ENCODE measurements at places on chromosomes 11 and 22. TPM values are rescaled to one million over a fixed set of nuclear protein-coding genes. Genes with fewer than 3 reads are reported as not detected.

DNA sequence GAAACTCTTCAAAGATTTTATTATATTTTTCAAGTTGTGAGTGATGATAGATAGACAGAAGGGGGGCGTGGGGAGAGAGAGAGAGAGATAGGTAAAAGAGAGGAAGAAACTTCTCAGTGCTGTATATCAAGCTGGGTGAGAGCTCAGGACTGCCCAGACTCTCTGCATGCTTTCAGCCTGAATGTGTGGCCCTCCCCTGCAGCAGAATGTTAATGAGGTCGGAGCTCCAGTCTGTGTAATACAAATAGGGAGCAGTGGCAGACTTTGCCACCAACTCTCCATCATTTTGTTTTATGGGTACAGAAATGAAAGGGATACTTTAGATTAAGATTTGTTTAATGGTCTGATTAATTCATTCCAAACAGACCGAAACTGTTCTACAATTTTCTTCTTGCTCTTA is 752.8 kb downstream of the OPCML start:
- no peak overlapping the region for H3K27ac ChIP-seq
- H3K4me1 ChIP-seq: peaks cover 12% of the 10 kb centered on the region
- no peak for DNase-seq
- no peaks in the 10 kb centered on the region for H3K36me3 ChIP-seq
- no peak overlapping the region for H3K4me3 ChIP-seq

DNA sequence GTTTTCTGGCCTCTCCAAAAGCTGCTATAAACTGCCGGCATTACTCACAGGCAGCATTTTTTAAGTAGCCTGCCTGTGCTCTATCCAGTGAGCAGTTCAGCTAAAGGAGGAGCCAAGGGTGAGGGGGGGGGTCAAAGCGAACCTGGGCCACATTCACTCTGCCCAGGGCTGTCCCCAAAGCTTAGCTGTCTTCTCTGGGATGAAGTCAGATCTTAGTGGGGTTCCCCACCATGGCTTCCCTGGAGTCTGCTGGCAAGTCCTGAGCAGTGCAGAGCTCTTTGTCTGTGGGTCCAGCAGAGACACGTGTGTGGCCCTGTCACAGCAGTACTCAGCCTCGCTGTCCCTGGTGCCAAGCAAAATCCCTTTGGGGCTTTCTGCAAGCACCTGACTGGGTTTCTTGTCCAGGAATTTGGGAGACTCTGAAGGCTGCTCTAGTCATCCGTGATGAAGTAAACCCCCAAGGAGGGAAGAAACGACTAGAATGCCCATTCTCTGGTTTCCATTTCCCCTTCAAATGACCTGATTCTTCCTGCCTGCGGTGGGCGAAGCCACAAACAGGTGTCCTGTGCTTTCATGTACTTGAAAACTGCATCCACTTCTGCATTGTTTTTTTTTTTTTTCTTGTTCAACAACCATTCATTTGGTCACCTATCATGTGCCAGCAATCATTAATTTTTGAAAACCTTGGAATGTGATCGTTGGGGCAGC is 2.6 kb downstream of the KCNJ5 start:
- no peak for DNase-seq
- H3K36me3 ChIP-seq: no peaks in the 10 kb centered on the region
- no peak overlapping the region for H3K4me3 ChIP-seq
- H3K27ac ChIP-seq: no peak overlapping the region
- peaks cover 64% of the 10 kb centered on the region for H3K27me3 ChIP-seq
- peaks cover 12% of the 10 kb centered on the region for H3K4me1 ChIP-seq

DNA sequence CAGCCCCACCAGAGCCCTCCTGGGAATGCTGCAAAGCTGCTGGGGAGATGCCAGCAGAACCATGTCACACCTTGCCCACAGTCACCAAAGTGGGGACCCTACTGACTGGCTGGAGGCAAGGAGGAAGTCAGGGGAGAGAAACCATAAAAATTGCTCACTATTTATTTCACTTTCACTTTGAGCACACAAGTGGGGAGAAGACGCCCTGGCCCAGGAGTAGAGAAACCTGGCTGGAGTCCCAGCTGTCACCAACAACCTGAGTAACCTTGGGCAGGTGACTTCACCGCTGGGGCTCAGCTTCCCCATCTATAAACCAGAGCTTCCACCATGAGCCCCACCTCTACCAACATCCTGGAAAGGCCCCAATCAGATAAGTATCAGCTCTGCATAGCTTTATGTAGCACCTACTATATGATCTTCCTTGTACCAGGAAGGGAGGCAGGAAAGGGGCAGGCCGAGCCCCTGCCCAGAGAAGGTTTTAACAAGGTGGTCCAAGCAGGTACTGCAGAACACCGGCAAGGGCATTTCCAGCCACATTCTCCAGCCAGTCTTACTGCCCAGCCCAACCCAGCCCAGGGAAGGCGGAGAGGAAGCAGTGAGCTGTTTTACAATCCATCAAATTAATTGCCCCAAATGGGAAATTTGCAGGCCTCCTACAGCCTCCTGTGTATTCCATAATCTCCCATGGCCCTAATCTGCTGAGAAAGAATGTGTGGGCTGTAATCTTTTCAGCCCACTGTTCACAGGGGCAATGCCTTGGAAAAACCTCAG is 27.6 kb downstream of the PLEKHA7 start:
- peaks cover 3% of the 10 kb centered on the region for H3K27me3 ChIP-seq
- peaks cover 32% of the 10 kb centered on the region for H3K4me1 ChIP-seq
- H3K4me3 ChIP-seq: peak overlapping the region; percentile 15
- no peaks in the 10 kb centered on the region for H3K36me3 ChIP-seq
- DNase-seq: peak; percentile 82

GRCh38 chr22:36887162-36887561 is 26.3 kb upstream of the CSF2RB start:
- H3K27me3 ChIP-seq: peaks cover 5% of the 10 kb centered on the region

The LINC01488 gene
- not detected for total RNA-seq

The STX3 gene
- total RNA-seq: 82.2 TPM

The PRDM11 gene
- 2.5 TPM for total RNA-seq

The CNTF gene
- 3.4 TPM for total RNA-seq

DNA sequence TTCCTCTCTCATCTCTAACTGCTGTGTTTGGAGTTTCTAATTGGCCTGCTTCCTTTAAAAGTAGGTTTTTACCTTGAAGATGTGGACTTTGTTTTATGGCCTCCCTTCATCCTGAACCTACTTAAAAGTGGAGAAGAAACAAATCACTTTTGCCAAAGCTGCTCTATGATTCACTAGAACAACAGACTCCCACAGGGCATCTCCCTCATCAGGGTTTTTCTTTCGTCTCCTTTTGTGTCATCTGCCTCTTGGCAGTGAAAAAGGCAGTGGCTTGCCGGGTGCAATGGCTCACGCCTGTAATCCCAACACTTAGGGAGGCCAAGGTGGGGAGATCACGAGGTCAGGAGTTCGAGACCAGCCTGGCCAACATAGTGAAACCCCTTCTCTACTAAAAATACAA is 186.6 kb upstream of the MTNR1B start:
- H3K27me3 ChIP-seq: no peaks in the 10 kb centered on the region
- no peaks in the 10 kb centered on the region for H3K36me3 ChIP-seq
- H3K4me3 ChIP-seq: no peak overlapping the region
- H3K4me1 ChIP-seq: no peaks in the 10 kb centered on the region

GRCh38 chr11:1559111-1559951 is 12.7 kb downstream of the DUSP8 start:
- no peaks in the 10 kb centered on the region for H3K27me3 ChIP-seq
- no peak overlapping the region for H3K4me3 ChIP-seq
- H3K36me3 ChIP-seq: no peaks in the 10 kb centered on the region
- no peak for DNase-seq
- no peak overlapping the region for H3K27ac ChIP-seq
- H3K4me1 ChIP-seq: no peaks in the 10 kb centered on the region

DNA sequence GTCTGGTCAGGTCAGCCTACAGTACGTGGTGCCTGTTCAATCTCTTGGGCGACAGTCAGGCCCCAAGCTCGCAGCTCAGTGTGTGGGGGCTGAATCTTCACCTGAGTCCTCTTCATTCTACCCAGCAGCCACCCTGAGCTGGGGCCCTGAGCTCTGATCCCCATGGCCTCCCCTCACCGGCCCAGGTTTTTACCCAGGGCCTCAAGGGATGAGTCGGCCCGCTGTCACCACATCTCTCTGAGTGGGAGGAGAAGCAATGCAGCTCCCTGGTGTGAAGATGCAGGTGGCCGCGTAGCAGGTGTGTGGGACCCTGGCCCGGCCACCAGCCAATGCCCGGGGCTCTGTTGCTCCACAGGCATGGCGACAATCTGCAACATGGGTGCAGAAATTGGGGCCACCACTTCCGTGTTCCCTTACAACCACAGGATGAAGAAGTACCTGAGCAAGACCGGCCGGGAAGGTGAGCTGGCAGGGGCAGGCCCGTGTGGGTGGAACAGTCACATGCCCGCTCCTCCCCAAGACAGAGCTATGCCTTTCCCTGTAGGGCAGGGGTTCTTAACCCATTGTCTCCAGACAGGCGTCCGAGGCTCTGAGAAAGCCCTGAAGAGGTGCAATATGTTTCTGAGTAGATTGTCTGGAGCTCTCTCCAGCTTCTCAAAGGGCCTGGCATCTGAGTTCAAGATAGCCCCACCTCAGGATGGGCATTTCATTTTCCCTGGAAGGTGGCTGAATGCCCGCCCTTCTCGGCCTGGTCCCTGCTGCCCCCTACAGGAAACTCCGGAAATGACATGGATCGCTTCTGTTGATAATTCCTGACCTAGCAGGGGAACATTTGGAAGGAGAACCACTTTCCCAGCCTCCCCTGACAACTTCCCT is 26.9 kb downstream of the POLR3H start:
- H3K27me3 ChIP-seq: no peaks in the 10 kb centered on the region
- DNase-seq: no peak
- H3K4me3 ChIP-seq: no peak overlapping the region
- no peaks in the 10 kb centered on the region for H3K4me1 ChIP-seq
- H3K36me3 ChIP-seq: peaks cover 3% of the 10 kb centered on the region

All from activated CD8-positive, alpha-beta memory T cell treated with anti-CD3 and anti-CD28 coated beads, Interleukin-2, amount 10 ng/mL, durations not matched to agents 7 days and 5 days (primary cell).